Motor neuron (in vitro differentiated cells): ENCODE measurements at places on chromosomes 1 and 21. TPM values are rescaled to one million over a fixed set of nuclear protein-coding genes. Genes with fewer than 3 reads are reported as not detected.

The NTNG1 gene
- 29.5 and 35.7 TPM in 2 replicates for total RNA-seq

The LCK gene
- total RNA-seq, result 1.4 and 2.0 TPM in 2 replicates

The MGST3 gene
- 204 and 229 TPM in 2 replicates for total RNA-seq

The LRRC53 gene
- 0.15 TPM in 1 of 2 replicates, not detected in the other for total RNA-seq

The CZIB gene
- total RNA-seq, result 49.5 and 55.2 TPM in 2 replicates

The FBXO2 gene
- 1.7 and 3.0 TPM in 2 replicates for total RNA-seq

The GBP4 gene
- total RNA-seq, result 0.27 and 0.52 TPM in 2 replicates

The ACKR1 gene
- 0.52 TPM in 1 of 2 replicates, not detected in the other for total RNA-seq

The PLA2G5 gene
- 14.6 and 15.7 TPM in 2 replicates for total RNA-seq

The TSPEAR gene
- total RNA-seq, result 0.46 and 0.67 TPM in 2 replicates

The SLC9C2 gene
- not detected in 2 replicates for total RNA-seq

The KLHDC7A gene
- 0.05 and 0.17 TPM in 2 replicates for total RNA-seq

The YRDC gene
- 26.6 and 27.2 TPM in 2 replicates for total RNA-seq

The FMN2 gene
- total RNA-seq, result 21.7 and 30.5 TPM in 2 replicates

The MNDA gene
- 1.9 TPM in 1 of 2 replicates, not detected in the other for total RNA-seq

The NCAM2 gene
- total RNA-seq, result 13.8 and 14.3 TPM in 2 replicates

The IGSF5 gene
- not detected in 2 replicates for total RNA-seq

The TTC39A gene
- 1.1 and 1.9 TPM in 2 replicates for total RNA-seq

The FCAMR gene
- 0.18 and 0.46 TPM in 2 replicates for total RNA-seq

The C8A gene
- not detected in 2 replicates for total RNA-seq

The ADAM30 gene
- not detected in 2 replicates for total RNA-seq

The ELF3 gene
- 4.7 and 5.2 TPM in 2 replicates for total RNA-seq

The SLC2A5 gene
- total RNA-seq, result 0.23 and 0.24 TPM in 2 replicates

The AGT gene
- total RNA-seq, result 459 and 520 TPM in 2 replicates

The G0S2 gene
- total RNA-seq, result 752 and 865 TPM in 2 replicates

The FCRL1 gene
- total RNA-seq, result 0.35 TPM in 1 of 2 replicates, not detected in the other

The TNFAIP8L2 gene
- total RNA-seq, result 1.6 TPM in 2 replicates

The ANKRD45 gene
- 0.34 and 0.45 TPM in 2 replicates for total RNA-seq

The TMIGD3 gene
- total RNA-seq, result not detected in 2 replicates

The SPRR2B gene
- 0.69 TPM in 1 of 2 replicates, not detected in the other for total RNA-seq

The NR1I3 gene
- total RNA-seq, result 3.7 and 4.2 TPM in 2 replicates

The DIRAS3 gene
- 10.0 and 11.0 TPM in 2 replicates for total RNA-seq

The LCE1A gene
- not detected in 2 replicates for total RNA-seq

The TCHHL1 gene
- 0.50 TPM in 1 of 2 replicates, not detected in the other for total RNA-seq

The GCSAML gene
- not detected in 2 replicates for total RNA-seq

The SIK1 gene
- 0.88 and 3.8 TPM in 2 replicates for total RNA-seq

The DHRS3 gene
- 56.0 and 56.2 TPM in 2 replicates for total RNA-seq

The KCNT2 gene
- total RNA-seq, result 28.8 and 31.8 TPM in 2 replicates

The ANGPTL7 gene
- 1.1 and 1.2 TPM in 2 replicates for total RNA-seq

The ANKRD34A gene
- total RNA-seq, result 2.7 and 2.8 TPM in 2 replicates

The AMY2B gene
- 22.3 and 24.7 TPM in 2 replicates for total RNA-seq

The VSIG8 gene
- not detected in 2 replicates for total RNA-seq

The OPTC gene
- not detected in 2 replicates for total RNA-seq

The CLCA4 gene
- total RNA-seq, result 0.32 and 0.41 TPM in 2 replicates

The PLA2G2F gene
- total RNA-seq, result 0.32 and 0.38 TPM in 2 replicates

The CAPN2 gene
- total RNA-seq, result 46.9 and 62.6 TPM in 2 replicates

The FMOD gene
- total RNA-seq, result 50.9 and 57.9 TPM in 2 replicates

The RAB13 gene
- total RNA-seq, result 50.8 and 51.6 TPM in 2 replicates

The HCN3 gene
- total RNA-seq, result 2.7 and 3.6 TPM in 2 replicates

The DNM3 gene
- 29.1 and 31.3 TPM in 2 replicates for total RNA-seq
